ENCODE measurements at places on chromosomes 1 and 21.

DNA sequence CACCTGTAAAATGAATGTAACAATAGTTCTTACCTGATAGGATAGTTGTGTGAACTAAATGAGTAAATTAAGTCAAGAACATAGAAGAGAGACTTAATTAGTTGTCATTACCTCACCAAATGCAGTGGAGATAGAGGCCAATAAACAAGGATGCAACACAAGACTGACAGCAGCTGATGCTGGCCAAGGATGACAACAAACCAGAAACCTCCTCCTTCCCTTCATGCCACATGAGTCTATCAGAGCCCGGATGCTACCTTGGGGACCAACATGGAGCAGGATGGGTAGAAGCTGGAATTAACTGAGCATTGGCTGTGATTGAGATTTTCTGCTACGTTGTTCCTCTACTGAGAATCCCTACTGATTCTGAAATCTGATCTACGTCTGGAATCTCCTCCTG is 30.3 kb upstream of the USP1 start:
- DNase-seq: no peak

- DNase-seq: no peak
Observed at GRCh38 chr21:45457832-45458172, 52.8 kb downstream of the COL18A1 start.

DNA sequence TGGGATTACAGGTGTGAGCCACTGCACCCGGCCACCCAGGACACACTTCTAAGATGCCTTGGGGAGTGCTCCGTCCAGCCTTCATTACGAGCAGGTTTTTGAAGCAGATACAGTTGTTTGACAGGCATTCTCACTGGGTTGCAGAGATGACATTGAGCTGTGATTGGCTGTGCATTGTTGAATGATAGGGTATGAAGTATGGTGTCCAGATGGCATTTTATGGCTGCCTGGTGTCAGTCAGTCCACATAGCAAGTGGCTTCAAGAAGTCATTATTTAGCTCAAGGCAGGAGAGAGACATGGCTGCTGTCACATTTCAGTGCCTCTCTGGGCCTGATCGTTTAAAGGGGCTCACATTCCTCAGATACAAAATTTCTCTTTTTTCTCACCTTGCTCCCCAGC is 14.8 kb upstream of the PADI2 start:
- DNase-seq: no peak

GRCh38 chr1:1006305-1007159 is 6.6 kb upstream of the HES4 start:
- DNase-seq: no peak

DNA sequence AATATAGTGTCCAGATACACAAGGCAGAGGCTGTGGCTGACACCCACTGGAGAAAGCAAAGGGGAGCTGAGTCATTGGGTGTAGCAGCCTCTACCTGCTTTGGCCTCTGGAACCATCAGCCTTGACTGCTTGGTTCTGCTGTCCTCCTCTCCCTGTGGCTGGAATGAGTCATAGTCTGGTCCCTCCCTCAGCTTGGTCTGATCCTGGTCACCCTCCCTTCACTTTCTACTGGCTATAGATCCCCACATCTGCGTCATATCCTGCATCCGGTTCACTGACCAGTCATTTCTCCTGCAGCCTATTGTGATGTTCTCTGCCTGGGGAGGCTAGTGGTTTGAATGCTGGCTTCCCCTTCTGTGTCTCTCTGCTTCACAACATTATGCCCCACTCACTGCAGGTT is 372.8 kb upstream of the DAB1 start:
- no peak for DNase-seq

- no peak for DNase-seq
Observed at GRCh38 chr21:15219039-15219438, 154.2 kb upstream of the NRIP1 start.

DNA sequence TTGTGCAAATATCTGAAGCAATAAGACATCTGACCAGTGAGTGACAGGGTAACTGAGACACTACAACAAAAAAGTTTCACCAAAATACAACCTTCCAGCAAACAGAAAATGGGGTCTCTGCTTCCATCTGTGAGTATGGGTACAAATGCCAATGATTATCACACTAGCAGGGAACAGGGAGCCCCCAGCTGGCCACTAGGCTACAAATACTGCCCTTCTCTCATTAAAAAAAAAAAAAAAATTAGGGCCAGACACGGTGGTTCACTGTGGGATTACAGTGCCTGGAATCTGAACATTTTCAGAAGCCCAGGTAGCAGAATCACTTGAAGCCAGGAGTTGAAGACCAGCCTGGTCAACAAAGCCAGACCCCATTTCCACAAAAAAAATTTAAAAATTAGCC is 48.4 kb upstream of the EDARADD start:
- no peak for DNase-seq

- DNase-seq: no peak
Observed at GRCh38 chr1:163528710-163529348, 207.1 kb downstream of the NUF2 start.

DNA sequence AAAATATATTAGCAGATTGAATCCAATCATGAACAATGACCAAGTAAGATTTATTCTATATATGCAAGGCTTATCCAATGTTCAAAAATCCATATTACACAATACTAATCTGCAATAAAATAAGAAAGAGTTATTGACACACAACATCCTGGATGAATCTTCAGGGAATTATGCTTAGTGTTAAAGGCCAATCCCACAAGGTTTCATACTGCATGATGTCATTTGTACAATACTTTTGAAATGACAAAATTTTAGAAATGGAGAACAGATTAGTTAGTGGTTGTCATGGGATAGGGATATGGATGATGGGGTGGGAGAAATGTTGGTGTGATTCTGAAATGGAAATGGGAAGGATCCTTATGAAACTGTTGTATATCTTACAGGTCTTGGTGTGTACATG is 425.7 kb downstream of the SIPA1L2 start:
- DNase-seq: no peak
